SJCRH30 (cell line): ENCODE measurements at places on chromosomes 6 and 20. TPM values are rescaled to one million over a fixed set of nuclear protein-coding genes. Genes with fewer than 3 reads are reported as not detected.
A peak's percentile ranks its signal among the peaks of the same experiment; 100 is the strongest.

Gene TFAP2D
- total RNA-seq, result not detected in 2 replicates

- no peak overlapping the region for H3K4me3 ChIP-seq
- H3K27me3 ChIP-seq, result no peaks in the 10 kb centered on the region
- H3K27ac ChIP-seq, result no peak overlapping the region
Observed at GRCh38 chr6:70241991-70242420, 60.9 kb downstream of the COL9A1 start.

- H3K27ac ChIP-seq, result no peak overlapping the region
- no peaks in the 10 kb centered on the region for H3K36me3 ChIP-seq
- H3K4me3 ChIP-seq, result no peak overlapping the region
- DNase-seq, result no peak
- no peaks in the 10 kb centered on the region for H3K27me3 ChIP-seq
Observed at GRCh38 chr6:26613201-26613600, 16.4 kb downstream of the ABT1 start.

Gene NRSN1
- not detected in 2 replicates for total RNA-seq

- DNase-seq, result no peak
- H3K27ac ChIP-seq, result no peak overlapping the region
- H3K27me3 ChIP-seq, result no peaks in the 10 kb centered on the region
- H3K4me3 ChIP-seq, result no peak overlapping the region
- H3K4me1 ChIP-seq, result no peaks in the 10 kb centered on the region
Observed at GRCh38 chr6:118965371-118965770, 30.4 kb upstream of the MCM9 start.

DNA sequence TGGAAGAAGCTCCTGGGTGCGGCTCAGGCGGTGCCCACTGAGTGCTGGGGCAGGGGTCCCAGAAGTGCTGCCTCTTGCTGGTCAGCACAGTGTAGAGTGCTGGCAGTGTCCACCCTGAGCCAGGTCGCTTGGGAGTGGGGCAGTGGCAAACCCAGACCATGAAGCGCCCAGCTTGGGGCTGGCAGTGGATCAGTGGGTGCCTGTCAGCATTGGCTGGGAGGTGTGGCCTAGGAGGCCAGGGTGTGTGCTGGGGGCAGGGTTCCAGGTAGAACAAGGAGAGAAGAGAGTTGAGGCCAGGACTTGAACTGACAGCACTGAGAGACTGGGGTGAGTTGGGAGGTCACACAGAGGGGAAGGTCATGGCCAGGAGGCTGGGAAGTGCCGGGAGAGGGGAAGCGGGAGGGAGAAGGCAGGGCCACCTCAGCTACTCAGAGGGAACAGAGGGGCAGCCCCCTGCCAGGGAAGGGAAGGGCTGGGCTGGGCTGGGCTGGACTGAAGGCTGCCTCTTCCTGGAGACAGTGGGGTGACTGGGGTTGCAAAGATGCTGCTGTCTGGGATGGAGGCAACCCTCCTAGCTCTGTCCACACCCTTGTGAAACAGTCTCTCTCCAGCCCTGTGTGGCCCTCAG is 4.1 kb downstream of the TCEA2 start:
- no peak overlapping the region for H3K27ac ChIP-seq
- H3K4me3 ChIP-seq, result no peak overlapping the region
- H3K4me1 ChIP-seq, result peaks cover 49% of the 10 kb centered on the region
- H3K27me3 ChIP-seq, result no peaks in the 10 kb centered on the region
- DNase-seq, result no peak

- DNase-seq, result peak; percentile 55
- H3K4me3 ChIP-seq, result no peak overlapping the region
- H3K27me3 ChIP-seq, result no peaks in the 10 kb centered on the region
- H3K27ac ChIP-seq, result no peak overlapping the region
Observed at GRCh38 chr6:29071831-29072723, 15.0 kb downstream of the OR2B3 start.

Gene PLCB4
- total RNA-seq, result 0.05 and 0.47 TPM in 2 replicates

- H3K36me3 ChIP-seq, result no peaks in the 10 kb centered on the region
- peaks cover 22% of the 10 kb centered on the region for H3K4me1 ChIP-seq
- H3K4me3 ChIP-seq, result peak overlapping the region; percentile 15
- H3K27ac ChIP-seq, result peak overlapping the region; percentile 77
- no peaks in the 10 kb centered on the region for H3K27me3 ChIP-seq
Observed at GRCh38 chr6:132964101-132964867, 149.9 kb downstream of the RPS12 start.
